ENCODE measurements at places on chromosomes 16 and 17.

DNA sequence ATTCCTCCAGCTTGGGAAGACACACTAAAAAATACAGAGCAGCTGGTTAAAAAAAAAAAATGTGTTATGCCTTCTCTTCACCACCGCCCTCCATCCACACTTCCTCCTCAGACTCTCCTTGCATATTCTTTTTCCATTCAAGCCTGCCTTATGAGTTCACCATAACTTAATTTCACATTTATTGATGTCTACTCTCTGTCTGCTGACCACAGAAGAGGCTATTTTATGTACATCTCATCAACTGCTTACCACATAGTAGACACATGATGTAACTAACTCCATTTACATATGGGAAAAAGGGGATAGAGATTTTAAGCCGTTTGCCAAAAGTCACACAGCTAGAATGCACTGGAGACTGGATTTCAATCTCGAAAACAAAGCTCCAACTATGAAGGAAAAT, 409.8 kb downstream of the CDH11 start:
- no peak for DNase-seq

DNA sequence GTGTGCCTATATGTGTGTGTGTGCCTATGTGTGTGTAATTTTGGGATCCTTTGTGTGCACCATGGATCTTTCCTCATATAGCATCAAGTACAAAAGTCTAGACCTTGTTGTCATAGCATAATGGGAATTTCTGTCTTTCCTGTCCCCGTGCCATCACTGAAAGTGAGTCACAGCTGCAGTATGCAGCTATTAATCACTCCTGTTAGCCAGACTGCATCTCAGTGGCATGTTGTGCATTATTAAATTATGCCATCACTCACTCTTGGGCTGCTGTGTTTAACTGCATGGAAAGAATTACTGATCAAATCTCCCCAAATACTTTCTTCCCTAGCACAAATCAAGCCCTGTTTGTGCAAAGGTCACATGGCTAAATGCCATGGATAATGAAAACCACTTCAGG, 92.4 kb downstream of the CBLN1 start:
- no peak for DNase-seq

DNA sequence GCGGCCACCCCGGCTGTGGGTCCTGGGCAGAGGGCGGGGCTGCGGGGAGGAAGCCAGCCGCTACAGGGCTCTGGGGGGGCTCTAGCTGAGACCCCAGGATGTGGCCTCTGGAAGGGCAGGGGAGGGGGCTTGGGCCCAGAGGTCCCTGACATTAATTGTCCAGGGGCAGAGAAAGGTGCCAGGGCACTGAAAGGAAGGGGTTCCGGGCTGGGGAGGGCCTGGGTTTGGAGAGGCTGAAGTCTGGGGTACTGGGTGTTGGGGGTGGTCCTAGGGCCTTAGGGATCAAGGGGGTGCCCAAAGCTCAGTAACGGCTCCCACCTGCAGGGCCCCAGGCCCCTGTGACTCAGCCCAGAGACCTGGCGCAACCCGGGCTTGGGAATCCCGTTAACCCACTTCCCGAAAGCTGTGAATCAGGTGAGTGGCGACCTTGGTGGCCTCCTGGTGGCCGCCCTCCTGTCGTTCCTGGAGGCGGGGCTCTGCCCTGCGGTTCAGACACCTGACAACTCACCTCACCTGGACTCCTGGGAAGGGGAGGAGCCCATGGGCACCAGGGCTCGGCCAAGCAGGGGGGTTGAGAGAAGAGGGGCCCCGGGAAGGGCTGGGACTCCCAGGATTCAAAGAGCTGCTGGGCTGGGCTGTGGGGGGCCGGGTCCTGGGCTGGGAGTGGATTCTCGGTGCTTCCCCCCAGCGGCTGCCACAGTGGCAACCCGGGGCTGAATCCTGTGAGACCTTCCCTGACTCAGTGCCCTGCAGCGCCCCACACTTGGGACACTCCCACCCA, 465 bp upstream of the PRSS22 start:
- no peak for DNase-seq

DNA sequence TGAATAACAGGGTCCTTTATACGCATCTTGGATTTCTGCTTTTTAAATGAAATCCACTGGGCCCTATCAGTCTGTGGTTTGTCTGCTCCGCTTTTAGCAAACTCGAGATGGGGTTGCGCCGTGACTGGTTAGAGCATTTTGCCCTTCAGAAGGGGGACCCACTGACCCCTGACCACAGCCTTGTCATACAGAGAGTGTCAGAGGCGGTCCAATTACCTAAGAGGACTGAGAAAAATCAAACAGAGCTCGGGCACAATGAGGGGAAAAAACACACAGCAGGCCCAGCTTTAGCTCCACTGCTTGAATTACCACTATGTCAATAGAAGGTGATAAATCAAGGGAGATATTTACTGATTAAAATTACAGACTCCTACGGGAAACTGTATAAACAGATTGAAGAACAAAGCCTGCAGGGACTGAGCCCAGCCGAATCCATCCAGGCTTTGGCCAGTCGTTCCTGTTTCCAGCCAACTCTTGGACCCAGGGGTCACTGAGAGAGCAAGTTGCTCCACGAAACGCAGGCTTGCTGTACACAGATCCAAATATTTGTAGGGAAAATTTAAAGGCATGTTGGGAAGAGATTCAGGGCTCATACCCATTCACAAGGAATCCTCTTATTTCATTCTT, 131.9 kb upstream of the ZFHX3 start:
- no peak for DNase-seq

GRCh38 chr17:63293323-63294075, 152.6 kb downstream of the CYB561 start:
- DNase-seq, result no peak

DNA sequence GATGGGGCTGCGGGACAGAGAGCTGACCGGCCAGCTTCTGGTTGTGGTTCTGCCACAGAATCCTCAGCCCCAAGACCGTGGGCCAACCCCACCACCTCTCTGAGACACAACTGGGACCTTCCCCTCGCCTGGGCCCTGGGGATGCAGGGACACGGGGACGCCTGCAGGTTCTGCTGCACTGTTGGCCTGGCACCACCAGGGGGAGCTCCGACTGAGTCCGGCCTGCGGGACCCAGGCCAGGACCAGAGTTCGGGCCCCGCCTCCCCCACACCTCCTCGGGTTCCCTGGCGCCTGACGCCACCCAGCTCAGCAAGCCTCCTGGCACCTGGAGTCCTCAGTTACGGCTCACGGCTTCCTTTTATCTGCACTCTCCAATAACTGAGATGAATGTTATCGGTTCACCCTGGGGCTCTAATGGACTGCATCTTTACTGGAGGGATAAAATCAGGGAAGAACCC, 27.3 kb downstream of the TBC1D16 start:
- DNase-seq, result peak; percentile 71

DNA sequence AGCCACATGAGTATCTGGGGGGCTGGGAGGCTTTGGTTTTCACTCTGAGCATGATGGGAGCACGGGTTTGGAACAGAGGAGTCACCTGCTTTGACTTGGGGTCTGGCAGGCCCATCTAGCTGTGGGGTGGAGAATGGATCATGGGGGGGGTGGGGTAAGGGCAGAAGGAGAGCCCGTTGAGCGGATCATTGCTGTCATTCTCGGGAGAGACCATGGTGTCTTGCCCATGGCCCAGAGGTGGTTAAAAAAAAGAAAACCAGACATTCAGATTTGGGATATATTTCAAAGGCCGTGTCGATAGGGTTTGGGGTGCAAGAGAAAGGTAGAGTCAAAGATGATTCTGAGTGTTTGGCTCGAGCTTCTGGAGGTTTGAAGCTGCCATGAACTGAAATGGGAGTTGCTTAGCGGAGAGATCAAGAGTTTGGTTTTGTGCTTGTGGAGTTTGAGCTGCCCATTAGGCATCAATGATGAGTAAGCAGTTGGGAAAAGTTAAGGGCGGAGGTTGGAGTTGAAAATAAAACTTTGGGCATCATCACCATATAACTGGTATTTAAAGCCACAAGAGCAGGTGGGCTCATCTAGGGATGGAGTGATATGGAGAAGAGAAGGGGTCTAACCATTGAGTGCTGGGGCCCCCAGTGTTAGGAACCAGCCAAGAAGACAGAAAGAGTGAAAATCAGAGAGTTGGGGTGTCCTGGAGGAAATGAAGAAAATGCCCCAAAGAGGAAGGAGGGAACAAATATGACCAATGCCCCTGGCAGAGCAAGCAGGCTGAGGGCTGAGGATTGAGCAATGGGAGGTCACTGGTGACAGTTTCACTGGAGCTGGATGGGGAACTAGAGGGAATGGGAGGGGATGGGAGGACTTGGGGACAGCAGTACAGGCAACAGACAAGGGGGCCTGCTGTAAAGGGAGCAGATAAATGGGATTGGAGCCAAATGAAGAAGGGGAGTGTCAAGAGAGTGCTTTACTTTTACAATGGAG, 1.9 kb downstream of the NOD2 start:
- no peak for DNase-seq

- DNase-seq, result no peak
Measured at GRCh38 chr17:37079735-37080134, 131.0 kb downstream of the AATF start.

DNA sequence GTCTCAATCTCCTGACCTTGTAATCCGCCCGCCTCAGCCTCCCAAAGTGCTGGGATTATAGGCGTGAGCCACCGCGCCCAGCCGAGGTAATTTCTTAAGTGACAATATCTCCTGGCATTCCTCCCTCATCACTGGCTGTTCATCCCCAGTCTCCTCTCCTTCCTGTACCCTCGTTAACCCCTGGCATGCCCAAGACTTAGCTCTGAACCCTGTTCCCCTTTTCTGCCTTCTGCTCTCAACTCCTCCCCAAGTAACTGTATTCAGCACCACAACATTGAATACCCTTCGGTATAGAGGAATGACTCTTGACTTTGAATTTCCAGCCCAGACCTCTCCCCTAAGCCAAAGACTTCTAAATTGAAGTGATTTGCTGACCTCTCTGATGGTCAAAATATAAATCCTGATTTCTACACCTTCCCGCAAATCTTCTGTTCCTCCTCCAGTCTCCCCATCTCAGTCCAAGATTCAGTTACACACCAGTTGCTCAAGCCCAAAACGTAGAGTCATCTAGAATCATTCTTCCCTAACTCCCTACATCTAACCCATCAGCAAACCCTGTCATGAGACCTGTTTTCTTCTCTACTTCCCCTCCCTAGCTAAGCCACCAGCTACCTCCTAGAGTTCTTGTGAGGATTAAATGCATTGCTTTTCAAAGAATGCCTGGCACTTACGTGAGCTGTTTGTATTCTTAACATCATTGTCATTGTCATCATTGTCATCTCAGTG, 14.8 kb downstream of the PMP22 start:
- DNase-seq, result no peak

DNA sequence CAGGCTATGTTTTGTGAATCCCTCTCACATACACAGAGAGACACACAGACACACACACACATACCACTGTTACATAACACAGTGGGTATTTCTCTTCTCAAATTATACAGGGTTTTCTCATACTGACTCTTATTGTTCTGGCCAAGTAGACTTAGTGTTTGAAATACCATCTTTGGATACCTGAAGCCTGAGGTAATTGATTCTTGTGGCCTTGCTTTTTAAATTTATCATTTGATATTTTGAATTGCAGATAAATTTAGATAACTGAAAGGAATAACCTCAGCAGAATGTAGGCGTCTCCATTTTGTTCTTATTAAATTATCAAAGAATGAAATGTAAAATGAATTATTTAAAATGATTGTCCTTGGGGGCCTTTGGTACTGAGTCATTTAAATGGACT, 223.8 kb downstream of the LGALS9B start:
- no peak for DNase-seq

- no peak for DNase-seq
Measured at GRCh38 chr17:7196651-7197401, 17.7 kb upstream of the ASGR1 start.

GRCh38 chr17:7915611-7916384, at the start of gene RNF227:
Gene RNF227, minus strand, starts transcription at chr17:7916289. Its CDS starts 94 bp downstream, at chr17:7916195.
- DNase-seq, result peak; percentile 83

GRCh38 chr16:56349711-56350161, 75.6 kb downstream of the AMFR start:
- DNase-seq, result no peak

- no peak for DNase-seq
Measured at GRCh38 chr17:15048381-15048780, 216.7 kb downstream of the PMP22 start.

DNA sequence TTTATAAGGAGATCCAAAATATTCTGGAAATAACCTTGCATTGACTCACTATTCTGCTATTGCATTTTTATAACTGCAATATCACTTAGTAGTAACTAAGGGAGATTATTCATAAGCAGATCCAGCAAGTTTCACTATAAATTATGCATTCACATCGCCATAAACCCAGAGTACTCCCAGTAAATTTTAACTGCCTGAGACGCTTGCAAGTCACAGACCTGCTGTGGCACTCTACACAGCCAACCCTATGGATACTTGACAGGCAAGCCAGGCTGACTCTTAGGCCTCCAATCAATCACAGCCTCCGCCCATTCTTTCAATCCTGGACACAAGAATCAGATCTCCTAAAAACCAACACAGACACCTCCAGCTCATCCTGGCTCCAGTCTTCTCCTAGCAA, 28.2 kb downstream of the USP31 start:
- DNase-seq, result no peak

DNA sequence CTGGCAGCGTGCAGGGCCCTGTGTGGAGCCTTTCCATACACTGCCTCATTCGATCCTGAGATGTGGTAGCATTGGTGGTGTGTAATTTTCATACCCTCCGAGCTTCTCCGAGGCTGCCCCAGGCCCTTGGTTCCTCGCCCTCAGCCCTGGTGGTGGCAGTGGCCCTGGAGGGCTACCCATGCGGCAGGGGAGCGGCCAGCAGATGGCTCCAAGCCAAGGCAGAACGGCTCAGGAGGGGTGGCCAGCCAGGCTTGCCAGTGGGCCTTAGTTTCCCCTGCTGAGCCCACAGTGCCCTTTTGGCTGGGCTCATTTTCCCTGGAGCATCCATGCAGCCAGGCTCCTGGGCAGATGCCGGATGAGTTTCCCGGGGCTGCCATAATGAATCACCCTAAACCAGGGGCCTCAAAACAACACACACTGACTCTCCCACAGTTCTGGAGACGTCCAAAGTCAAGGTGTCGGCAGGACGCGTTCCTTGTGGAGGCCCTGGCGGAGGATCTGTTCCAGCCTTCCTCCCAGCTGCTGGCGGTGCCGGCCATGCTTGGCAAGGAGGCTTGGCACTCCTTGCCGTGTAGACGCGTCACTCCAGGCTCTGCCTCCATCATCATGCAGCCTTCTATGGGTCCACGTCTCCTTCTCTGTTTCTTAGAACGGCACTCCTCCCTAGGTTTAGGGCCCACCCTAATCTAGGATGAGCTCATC, 158.8 kb upstream of the GSE1 start:
- no peak for DNase-seq

Measured in activated T-helper 2 cell treated with anti-CD3 and anti-CD28 coated beads, Interferon-gamma antibody, Interleukin-2, Interleukin-4, amounts not matched to agents 10 μg/mL and 5 μg/mL and 100 μg/mL, durations not matched to agents 14 hours and 24 hours and 36 hours (primary cell).